ENCODE measurements at places on chromosomes 3 and 15. TPM values are rescaled to one million over a fixed set of nuclear protein-coding genes. Genes with fewer than 3 reads are reported as not detected.

ASB14 gene
- not detected for total RNA-seq

FANCD2 gene
- total RNA-seq: 59.0 TPM

DPH3 gene
- 10.0 TPM for total RNA-seq

DNA sequence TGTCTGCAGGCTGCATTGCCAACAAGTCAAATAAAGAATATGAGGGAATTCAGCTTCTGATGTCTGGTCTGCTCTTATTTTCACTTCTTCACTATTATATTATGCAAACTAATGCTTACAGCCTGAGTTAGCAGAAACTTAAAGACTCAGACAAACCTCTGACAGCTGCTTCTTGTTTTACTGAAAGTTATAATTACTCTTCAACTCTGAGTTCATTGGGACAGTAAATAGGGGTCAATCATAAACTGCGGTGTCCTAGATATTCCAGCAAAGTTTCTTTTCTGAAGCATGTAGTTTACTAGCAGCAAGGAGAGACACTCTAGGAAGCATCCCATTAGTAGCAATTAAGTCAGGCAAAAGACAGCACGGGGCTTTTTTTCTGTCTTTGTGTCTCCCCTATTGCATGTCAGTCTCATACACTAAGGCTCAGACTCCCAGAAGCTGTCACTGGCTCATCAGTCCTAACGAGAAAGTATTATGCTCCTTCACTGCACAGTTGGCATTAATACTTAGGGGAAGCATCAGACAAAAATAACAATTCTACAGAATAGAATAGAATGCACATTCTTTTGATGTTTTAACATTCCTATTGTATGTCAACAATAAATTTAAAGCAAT lies 1060.8 kb downstream of the ROBO1 start:
- no peak for ATAC-seq

GRCh38 chr15:89947385-89947784 lies 34.6 kb upstream of the ARPIN start:
- ATAC-seq: no peak

DNA sequence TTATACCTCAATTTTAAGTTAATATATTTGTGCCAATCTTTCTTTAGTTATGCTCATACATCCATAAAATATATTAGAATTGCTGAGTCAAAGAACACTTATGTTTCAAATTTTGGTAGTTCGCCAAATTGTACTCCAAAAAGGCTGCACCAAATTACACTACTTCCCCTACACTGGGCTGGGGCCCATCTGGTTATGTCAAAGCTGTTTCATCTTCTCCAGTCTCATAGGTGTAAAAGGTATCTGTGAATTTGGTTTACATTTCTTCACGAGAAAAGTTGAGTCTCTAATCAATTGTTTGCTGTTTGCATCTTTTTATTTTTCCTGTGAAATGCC lies 706 bp downstream of the FSIP1 start:
- ATAC-seq: no peak

Data from activated T-helper 17 cell treated with anti-CD3 and anti-CD28 coated beads, Interleukin-2, amount 50 U/mL, for 72 hours (primary cell).